Left ventricle myocardium superior (tissue), 1 donor: ENCODE measurements at places on chromosomes 16 and 17. TPM values are rescaled to one million over a fixed set of nuclear protein-coding genes. Genes with fewer than 3 reads are reported as not detected.

DNA sequence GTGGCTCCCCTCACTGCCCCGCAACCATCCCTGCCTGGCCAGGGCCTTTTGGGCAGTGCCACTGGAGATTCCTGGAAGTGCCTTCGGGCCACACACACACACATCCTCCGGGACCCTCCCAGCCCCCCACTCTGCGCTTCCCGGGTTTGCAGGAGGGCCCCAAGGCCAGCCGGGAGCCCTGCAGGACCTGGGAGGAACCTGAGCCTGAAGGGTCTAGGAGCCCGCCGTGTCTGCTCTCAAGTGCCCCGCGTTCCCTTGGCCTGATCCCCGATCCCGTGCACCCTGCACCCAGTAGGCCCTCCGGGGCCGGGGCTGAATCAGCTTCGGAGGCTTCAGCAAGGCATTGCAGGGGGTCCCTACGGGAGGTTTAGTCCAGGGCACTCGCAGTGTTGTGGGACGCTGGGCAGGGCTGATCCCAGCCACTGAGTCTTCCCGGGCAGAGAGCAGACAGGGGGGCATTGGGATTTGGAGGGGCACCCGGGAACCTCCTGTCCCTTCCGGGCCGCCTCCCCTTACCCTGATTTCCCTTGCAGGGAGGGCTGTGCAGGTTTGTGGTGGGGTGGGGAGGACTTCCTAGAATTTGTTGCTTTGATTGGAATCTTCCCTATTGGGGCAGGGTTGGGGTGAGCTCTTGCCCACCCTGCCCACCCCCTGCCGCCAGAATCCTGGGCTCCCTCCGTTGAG lies 36.9 kb downstream of the TMEM235 start:
- no peak for DNase-seq

RPL38 gene
- 724 TPM for total RNA-seq

DNA sequence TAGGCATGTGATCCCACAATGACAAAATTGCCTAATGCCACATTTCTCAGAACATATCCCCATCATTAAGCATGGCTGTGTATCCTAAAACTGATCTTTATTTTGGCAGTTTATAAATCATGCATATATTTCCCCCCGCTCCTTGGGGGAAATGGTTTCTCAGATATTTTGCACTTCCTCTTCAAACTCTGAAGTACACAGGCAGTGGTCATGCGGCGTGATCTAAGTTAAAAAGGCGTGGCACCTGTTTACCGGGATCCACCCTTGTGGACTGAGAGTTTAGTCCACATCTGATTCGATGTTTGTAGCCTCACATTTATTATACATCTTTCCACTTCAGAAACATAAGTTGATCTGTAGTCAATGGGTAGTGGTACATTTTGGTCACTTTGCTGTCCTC lies 51.4 kb downstream of the USP10 start:
- no peak for DNase-seq

ADAM11 gene
- total RNA-seq: 27.2 TPM

ABI3 gene
- 5.6 TPM for total RNA-seq

ELMO3 gene
- total RNA-seq: 0.79 TPM

DNA sequence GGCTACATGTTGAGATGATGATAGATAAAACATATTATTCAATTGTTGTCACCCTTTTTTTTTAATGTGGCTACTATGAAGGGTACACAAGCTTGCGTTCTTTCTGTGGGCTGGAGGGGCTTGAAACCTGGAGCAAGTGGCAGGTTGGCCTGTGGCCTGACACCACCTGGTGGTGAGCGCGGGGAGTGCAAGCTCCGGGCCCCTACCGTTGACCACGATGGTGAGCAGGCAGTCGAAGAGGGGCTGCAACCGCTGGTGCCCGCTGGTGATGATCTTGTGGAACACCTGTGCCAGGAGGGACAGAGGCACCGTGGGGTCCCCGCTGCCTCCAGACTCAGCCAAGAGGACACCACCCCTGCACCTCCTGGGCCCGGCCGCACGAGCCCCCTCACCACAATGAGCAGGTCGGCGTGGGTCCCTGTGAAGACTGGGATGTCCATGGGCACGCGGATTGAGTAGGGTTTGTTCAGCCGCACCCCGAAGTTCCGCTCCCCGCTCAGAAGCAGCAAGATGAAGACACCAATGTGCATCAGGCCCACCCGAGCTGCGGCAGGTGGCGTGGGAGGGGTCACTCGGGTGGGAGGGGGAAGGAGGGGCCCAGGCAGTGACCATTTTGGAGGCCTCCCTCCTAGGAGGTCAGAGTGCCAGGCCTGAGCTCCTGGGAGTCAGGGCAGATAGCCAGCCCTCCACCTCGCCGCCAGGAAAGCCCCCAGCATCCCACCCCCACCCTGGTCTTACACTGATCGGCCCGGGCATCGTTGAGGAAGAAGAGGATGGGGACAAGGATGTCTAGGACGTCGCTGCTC lies 14.4 kb downstream of the HID1 start:
- peak; percentile 86 for DNase-seq

DNA sequence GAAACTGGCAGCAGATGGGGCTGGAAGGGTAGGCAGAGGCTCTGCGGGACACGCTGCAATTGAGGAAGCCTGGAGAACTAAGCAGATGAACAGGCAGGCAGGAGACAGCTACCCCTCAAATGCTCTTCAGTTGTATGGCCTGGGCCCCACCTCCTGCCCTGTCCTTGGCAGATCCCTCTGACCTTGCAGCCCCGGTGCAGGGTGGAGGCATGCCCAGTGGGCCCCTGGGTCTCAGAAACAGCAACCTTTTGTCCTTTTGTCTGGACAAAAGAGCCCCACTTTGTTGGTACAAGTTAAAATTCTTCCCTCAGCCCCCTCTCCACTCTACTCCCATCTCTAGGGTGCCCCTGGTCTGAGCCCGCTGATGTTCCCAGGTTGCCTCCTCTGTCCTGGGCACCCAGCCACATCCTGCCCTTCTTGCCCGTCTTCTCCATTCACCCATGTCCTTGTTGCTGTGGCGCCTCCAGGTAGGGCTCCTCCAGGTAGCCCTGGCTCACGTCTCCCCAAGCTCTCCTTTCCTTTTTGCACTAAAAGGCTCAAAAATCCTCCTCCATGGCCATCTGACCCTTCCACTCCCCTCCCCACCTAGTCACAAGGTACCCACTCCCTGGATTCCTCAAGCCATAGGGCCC lies 136.8 kb downstream of the CLEC16A start:
- no peak for DNase-seq

DNA sequence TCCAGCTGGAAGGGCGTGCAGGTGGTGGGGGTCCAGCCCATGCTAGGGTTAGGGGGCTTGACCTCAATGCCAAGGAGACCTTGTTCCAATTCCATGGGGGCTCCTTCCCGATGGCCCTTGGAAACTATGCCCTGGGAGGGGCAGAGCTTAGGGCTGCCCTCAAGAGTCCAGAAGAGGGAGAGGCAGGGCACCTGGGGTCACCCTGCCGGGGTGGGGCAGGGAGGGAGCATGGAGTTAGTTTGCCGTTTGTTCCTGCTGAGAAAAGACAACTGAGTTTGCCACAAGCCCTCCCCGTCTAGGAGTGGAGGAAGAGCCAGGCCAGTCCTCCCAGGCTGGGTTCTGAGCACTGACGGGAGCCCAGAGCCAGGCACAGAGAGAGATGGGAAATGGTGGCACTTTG lies 21.4 kb downstream of the MMP15 start:
- DNase-seq: peak; percentile 8

RAMP2 gene
- 39.3 TPM for total RNA-seq

IGF2BP1 gene
- not detected for total RNA-seq

DNA sequence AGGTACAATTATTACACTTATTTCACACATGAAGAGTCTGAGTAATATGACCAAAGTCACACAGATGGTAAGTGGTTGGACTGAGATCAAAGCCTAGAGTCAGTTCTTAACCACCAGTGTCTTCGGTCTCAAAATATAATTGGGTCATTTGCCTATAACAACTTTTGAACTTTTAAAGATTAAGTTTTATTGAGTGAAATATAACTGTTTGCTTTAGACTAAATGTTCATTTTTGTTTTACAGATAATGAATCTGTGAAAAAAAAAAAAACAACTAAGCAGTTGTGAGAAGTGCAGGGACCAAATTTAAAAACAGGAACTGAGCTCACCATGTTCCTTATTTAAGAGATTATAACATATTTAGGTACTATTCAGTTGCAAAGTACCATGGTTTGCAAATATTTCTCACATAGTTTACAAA lies 150.1 kb downstream of the ITFG1 start:
- DNase-seq: no peak

- no peak for DNase-seq
Observed at GRCh38 chr16:800834-801511, 439 bp upstream of the GNG13 start.

DNA sequence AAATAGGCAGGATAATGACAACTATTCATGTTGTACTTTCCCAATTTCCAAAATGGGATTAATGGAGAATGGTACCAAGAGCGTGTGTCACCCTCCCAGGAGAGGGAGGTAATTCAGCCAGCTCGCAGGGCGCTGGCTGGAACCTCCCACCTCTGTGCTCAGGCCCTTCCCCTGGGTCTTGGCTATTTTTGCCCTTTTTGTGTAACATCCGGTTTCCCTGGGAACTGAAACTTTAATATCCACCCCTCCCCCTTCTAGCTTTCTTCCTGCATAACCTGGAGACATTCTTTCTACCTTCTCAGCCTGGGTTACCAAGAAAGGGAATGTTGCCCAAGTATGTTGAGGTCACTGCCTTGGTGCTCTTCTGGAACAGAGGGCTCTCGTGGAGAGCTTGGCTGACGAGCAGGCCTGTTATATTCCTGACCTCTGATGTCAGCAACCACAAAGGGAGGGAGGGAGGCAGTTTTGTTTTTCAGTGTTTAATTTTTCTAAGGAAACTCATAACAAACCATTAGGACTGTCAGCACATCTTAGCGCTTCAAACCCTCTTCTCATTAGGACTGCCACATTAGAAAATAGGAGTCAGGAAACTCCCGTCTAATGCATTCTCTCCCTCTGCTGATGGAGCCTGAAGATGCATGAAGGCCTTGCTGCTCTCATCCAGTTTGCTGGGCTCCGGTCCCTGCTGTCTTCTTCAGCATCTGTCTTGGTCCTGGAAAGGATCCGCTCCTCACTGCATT lies 25.6 kb downstream of the ITGB3 start:
- peak; percentile 76 for DNase-seq

- DNase-seq: no peak
Observed at GRCh38 chr17:31296142-31296541, 897 bp downstream of the OMG start.

DNA sequence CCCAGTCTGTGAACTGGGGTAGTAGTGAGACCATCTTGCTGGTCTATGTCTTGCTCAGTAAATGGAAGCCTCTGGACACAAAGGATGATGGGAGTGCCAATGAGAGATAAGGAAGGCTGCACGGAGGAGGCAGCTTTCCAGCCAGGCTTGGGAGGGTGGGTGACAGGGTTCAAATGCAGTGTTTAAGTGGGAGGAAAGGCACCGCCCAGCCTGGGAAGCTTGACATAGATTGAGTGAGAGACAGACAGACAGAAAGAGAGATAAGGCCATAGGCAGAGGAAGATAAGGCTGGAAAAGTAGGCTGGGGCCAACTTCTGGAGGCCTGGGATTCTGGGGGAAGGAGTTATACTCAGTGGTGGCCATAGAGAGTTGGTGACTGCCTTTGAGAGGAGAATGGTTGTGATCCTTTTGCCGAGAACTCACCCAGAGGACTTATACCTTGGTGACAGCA lies 7.2 kb upstream of the COL1A1 start:
- no peak for DNase-seq

SLC38A8 gene
- total RNA-seq: 2.0 TPM

- DNase-seq: no peak
Observed at GRCh38 chr16:8402981-8403843, 187.1 kb downstream of the TMEM114 start.

- DNase-seq: no peak
Observed at GRCh38 chr16:18782697-18783429, 7.3 kb downstream of the RPS15A start.

DNA sequence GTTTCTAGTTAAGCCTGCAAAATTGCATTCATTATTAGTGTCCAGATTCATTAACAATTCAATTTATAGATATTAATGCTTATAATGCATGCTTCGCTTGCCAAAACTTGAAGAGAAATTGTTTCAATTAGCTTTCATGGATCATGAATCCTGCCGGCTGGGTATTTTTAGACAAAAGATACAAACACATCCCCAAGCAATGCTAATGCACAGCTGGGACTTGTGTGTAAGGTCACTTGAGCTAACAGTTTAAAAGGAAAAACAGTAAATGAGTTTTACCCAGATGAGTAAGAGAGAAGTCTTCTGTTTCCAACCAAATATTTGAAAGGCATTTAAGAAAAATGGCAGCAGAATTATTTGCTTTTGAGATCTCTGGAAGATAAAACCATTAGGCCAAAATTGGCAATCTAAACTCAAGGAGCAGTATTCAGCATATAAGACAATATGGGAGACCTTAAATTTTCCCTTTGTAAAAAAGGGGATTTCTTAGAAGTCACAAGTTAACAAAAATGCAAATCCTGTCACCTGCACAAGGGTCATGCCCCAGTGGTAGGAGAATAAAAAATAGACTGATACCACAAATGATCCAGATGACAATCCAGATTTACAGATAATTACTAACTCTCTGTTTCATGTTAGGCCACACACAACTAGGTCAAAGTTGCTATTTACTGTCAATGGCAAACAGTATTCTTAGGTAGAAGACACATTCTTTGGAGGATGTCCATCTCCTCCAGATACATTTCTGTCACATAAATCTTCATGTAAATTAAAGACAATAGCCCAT lies 418.4 kb upstream of the PMFBP1 start:
- no peak for DNase-seq

DNA sequence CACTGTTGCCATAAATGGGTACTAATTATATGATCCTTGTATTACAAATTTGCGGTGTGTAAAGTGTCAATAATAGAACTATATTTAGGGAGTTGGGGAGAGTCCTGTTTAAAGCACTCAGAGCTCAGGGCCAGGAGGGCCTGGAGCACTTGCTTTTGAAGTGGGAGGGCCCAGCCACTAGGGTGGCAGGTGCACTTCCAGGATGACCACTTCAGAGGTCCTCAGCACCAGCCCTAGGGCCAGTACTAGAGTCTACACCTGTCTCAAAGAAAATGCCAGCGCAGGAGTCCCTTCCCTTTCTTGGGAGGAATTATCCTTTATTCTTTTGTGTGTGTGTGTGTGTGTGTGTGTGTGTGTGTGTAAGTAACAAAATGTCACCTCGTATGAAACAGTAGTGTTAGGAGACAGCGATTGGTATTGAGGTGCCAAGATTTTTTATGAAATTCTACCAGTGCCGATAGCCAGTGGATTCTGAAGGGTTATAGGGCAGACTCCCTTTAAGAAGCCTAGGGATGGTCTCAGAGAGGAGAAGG lies 31.9 kb downstream of the MYO18A start:
- no peak for DNase-seq

GRCh38 chr16:31082368-31083045 lies 6.2 kb downstream of the PRSS53 start:
- DNase-seq: no peak

SCIMP gene
- total RNA-seq: 1.2 TPM
